Glomerular endothelial cell (primary cell): ENCODE measurements at places on chromosomes 6 and 20.

DNA sequence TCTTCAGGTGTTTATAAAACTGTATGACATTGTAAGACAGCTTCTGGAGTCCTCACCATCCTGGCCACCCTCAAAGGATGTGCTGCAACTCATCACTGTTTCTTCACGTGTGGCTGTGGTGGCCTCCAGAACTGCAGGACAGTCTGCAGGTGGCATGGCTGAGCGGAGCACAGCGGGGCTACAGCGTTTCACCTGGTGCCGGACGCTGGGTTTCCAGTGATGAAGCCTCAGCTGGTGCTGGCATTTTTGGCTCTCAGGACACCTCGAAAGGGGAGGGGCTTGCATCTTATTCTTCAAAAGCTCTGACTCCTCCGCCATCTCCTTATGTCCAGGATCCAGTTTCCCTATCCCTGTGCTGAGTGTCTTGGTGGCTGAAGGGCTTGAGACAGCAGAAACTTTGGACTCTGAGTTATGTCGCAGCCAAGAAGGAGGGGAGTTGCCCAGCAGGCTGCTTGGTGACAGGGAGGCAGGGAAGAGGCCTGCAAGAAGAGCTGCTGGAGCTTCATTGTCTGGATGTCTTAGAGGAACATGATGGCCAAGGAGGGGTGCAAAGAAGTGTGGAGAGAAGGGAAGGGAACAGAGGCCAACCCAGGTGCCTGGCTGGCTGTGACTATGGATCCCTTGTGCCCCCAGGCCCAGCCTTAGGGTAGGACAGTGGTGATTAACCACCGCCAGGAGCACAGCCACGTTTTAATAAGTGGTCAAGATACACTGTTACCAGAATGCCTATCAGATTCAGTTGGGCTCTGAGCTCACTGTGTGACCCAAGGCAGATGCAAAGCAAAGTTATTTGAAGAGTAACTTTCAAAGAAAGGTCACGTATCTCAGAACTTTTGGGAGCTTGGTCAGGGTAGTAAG, 58.7 kb downstream of the GTF2H5 start:
- DNase-seq: no peak

GRCh38 chr6:159981403-159982245, 12.7 kb downstream of the IGF2R start:
- peak; percentile 98 for DNase-seq

- no peak for DNase-seq
These were observed 140.1 kb downstream of the BTBD3 start for GRCh38 chr20:12057778-12058177.

GRCh38 chr6:5082487-5083306, 2.4 kb upstream of the PPP1R3G start:
- DNase-seq: no peak

GRCh38 chr6:140825731-140826130, 1307.0 kb upstream of the GJE1 start:
- no peak for DNase-seq

DNA sequence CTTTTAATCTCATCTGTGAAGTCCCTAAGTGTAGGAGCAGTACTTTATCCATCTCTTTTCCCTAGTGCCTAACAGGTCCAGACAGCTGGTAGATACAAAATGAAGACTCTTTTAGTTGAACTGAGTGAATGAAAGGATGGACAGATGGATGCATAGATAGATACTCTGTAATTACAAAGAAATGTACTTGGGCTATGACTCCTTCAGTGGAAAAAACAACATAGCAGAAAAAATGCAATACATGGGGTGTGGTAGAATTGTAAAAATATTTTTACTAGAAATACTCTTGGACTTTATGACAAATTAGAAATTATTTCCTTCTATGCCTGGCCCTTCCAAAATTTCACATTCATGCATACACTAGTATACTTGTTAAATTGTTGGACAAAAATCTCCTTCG, 29.3 kb downstream of the KCNQ5 start:
- DNase-seq: no peak

GRCh38 chr20:20002101-20002998, 14.8 kb upstream of the NAA20 start:
- no peak for DNase-seq

- DNase-seq: no peak
These were observed 174.2 kb downstream of the DLL1 start for GRCh38 chr6:170116636-170117035.

GRCh38 chr20:6588296-6588695, 179.2 kb upstream of the BMP2 start:
- DNase-seq: no peak

GRCh38 chr20:37314099-37314498, 24.6 kb downstream of the MANBAL start:
- no peak for DNase-seq

DNA sequence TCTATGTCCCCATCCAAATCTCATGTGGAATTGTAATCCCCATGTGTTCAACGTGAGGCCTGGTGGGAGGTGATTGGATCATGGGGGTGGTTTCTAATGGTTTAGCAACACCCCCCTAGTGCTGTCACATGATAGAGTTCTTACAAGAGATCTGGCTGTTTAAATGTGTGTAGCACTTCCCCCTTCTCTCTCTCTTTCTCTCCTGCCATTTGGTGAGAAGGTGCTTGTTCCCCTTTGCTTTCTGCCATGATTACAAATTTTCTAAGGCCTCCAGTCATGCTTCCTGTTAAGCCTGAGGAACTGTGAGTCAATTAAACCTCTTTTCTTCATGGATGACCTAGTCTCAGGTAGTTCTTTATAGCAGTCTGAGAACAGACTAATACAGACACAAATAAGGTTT, 165.4 kb downstream of the OGFRL1 start:
- DNase-seq: no peak

GRCh38 chr6:125008957-125009356, 46.7 kb downstream of the RNF217 start:
- no peak for DNase-seq

- peak; percentile 99 for DNase-seq
These were observed 76.8 kb downstream of the HIVEP2 start for GRCh38 chr6:142867988-142868812.

- DNase-seq: no peak
These were observed at the start of gene DST for GRCh38 chr6:56642366-56643261. TSS of gene DST (minus strand) at chr6:56642889.

DNA sequence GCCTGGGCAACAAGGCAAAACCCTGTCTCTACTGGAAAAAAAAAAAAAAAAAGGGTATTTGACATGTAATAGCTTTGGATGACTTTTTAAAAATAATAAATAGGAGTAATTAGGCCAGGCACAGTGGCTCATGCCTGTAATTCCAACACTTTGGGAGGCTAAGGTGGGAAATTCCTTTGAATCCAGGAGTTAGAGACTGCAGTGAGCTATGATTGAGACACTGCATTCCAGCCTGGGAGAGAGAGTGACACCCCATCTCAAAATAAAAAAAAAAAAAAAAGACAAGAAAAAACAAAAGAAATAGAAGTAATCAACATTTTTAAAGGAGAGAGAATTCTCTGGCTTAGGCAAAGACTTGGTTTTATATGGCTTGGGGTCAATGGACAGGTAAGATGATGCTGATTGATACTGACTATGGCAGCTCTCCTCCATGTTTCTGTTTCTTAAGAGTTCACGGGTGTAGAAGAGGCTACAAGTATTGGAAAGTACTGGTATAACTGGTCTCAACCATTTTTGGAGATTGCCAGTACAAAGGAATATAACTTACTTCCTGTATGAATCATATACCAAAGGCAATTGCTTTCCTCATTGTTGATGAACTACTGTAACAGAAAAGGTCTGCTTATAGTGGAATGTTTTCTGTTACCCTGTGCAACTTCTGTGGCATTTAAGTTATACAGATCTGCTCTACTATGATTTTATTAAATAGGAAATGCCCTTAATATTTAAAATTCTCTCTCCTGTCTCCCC, 10.1 kb downstream of the MAP3K5 start:
- peak; percentile 61 for DNase-seq

GRCh38 chr6:17863901-17864754, 123.3 kb downstream of the KIF13A start:
- DNase-seq: no peak

DNA sequence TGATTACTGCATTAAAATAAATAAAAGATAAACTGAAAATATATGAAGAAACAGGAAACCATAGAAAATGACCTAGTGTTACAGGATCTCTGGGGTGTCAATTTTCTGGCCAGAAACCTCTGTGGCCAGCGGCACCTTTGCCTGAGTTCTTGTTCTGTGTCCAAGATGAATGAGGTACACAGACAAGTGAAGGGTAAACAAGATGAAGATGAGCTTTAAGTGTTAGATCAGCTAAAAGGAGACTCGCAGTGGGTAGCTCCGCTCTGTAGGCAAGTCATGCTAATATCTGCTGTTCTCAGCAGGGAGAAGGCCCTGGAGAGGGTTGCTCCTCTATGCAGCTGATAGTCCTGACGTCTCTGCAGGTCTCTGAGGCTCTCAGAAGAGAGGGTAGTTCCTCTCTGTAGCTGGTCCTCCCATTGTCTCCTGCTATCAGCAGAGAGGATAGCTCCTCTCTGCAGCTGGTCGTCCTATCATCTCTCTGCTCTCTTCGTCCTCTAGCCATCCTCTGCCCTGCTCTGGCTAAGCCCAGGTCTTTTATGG, 35.9 kb upstream of the TBC1D22B start:
- DNase-seq: no peak

GRCh38 chr20:44849703-44850102, 35.8 kb upstream of the YWHAB start:
- DNase-seq: no peak

- no peak for DNase-seq
These were observed 7.5 kb downstream of the SMLR1 start for GRCh38 chr6:130834482-130835251.

DNA sequence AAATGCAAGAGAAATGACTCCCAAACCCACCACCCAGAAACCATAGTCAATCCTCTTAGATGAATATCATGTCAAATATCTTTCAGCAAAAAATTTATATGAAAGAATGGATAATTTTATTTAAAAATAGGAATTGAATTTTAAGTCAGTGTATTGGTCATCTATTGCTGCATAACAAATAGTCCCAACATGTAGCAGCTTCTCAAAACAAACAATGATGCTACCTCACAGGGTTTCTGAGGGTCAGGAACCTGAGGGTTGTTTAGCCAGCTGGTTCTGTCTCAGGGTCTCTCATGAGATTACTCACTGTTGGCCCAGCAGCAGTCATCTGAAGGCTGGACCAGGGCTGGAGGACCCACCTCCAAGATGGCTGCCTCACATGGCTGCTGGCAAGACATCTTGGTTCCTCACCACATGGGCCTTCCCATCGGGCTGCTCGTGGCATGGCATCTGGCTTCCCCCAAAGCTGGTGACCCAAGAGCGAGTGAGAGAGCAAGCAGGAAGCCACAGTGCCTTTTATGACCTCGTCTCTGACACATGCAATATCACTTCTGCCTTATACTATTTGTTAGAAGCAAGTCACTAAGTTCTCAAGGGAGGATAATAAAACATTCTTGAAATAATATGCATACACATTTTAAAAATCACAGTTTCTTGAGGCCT, 36.3 kb downstream of the BANF2 start:
- no peak for DNase-seq

DNA sequence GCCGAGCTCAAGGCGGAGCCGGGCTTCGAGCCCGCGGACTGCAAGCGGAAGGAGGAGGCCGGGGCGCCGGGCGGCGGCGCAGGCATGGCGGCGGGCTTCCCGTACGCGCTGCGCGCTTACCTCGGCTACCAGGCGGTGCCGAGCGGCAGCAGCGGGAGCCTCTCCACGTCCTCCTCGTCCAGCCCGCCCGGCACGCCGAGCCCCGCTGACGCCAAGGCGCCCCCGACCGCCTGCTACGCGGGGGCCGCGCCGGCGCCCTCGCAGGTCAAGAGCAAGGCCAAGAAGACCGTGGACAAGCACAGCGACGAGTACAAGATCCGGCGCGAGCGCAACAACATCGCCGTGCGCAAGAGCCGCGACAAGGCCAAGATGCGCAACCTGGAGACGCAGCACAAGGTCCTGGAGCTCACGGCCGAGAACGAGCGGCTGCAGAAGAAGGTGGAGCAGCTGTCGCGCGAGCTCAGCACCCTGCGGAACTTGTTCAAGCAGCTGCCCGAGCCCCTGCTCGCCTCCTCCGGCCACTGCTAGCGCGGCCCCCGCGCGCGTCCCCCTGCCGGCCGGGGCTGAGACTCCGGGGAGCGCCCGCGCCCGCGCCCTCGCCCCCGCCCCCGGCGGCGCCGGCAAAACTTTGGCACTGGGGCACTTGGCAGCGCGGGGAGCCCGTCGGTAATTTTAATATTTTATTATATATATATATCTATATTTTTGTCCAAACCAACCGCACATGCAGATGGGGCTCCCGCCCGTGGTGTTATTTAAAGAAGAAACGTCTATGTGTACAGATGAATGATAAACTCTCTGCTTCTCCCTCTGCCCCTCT, 1.1 kb downstream of the CEBPB start:
- no peak for DNase-seq

- no peak for DNase-seq
These were observed 35.7 kb upstream of the IER3 start for GRCh38 chr6:30779850-30780641.

DNA sequence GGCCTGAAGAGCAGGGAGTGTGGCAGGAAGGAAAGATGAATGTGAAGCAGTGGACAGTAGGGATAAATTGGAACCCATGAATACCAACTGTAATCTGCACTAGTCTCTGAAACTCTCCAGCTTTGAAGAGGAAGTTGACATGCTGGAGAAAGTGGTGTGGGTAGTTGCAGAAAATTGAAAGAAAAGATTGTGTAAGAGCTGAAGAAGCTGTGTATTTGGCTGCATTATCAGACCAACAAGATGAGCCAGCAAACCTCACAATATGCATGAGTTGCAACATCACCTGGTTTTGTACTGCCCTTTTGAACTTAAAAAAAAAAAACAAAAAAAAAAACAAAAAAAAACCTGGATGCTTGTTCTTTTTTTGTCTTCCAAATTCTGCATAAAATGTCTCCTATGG, 921.9 kb upstream of the EYS start:
- no peak for DNase-seq

DNA sequence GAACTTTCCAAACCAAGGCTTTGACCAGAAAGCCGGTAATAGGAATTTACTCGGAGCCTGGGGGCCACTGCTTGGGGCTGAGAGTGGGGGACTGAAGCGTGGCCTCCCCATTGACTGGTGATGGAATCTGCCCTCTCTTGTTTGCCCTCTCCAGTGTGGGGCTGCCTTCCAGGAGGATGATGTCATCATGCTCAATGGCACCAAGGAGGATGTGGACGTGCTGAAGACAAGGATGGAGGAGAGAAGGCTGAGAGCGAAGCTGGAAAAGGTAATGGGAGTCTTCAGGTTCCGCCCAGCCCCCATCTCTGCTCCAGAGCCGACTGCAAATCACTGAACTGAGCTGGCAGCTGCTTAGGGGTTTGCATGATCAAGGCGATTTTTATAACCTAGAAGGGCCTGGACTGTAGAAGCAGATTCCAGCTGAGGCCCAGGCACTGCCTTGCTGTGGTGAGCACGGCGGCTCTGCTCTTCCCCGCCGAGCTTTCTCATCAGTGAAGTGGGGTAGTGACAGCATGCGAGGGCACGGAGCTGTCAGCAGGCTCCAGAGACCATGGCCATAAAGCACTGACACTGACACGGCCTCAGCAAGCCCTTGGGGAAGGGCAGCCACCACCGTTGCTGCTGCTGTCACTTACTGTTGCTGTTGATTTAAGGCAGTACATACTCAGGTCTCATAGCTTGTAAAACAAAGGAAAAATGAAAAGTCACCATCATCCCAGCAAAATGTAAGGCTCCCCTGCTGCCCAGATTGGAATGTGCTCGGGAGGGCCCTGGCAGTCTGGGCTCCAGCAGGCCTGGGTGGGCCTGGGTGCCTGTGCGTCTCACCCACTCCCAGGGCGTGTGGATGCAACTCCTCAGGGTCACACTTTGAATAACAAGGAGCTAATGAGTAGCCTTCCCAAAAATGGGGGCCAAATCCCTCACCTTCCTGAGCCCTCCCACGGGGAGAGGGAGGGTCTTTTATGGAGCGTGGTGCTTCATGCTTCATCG, 11.1 kb upstream of the FAM209A start:
- DNase-seq: no peak
